ENCODE measurements at places on chromosomes 5 and 9.
A peak's percentile ranks its signal among the peaks of the same experiment; 100 is the strongest.

DNA sequence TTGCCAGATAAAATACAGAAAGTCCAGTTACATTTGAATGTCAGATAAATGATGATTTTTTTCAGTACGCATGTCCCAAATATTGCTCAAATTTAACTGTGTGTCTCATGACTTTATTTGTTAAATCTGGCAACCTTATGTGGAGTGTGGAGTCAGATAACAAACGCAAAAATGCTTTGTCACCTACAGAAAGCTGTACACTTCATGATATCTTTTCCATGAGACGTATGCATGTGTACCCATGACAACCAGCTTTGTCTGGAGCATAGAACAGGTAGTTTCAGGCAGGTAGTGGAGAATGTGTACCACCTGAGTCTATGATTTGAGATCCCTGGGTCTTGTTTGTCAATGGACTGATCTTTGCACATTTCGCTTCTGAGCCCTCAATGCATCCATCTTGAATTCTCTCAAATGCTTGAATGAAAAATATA is 105.5 kb upstream of the CPEB4 start:
- no peak for DNase-seq

GRCh38 chr9:93194221-93194625 is 10.3 kb downstream of the WNK2 start:
- DNase-seq: no peak

- no peak for DNase-seq
Observed at GRCh38 chr9:92954886-92955285, 7.6 kb downstream of the FGD3 start.

GRCh38 chr5:43005031-43005430 is 35.1 kb downstream of the ANXA2R start:
- DNase-seq: no peak

DNA sequence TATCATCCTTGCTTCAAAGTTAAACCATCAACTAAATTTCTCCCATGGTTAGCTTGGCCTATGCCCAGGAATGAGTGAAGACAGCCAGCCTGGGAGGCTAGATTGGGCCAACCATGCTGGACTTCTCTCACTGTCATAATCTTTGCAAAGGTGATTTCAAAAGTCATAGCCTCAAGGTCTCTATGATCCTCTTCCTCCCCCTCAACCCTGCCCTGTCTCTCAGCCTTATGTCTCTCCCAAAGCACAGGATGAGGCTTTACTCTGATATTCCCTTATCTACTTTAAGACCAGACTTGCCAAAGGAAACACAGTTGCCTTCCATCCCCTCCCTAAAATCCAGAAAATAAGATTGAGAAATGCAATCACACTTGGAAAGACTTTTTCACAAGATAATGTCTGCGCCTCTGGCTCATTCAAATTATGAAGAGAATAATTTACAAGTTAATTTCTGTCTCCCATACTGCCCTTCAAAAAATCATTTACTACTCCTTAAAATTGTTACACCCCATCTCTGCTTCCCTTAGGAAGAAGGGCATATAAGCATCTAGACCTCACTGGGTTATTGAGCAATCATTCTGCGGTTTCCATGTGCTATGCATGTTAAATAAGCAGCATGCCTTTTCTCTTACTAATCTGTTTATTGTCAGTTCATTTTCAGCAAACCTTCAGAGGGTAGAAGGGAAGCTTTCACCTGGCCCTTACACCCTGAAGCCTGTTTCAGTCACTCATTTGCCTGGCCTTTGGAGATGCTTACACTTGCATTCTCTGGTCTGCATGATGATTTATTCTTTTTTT is 113.8 kb upstream of the ANKRD55 start:
- DNase-seq: no peak

DNA sequence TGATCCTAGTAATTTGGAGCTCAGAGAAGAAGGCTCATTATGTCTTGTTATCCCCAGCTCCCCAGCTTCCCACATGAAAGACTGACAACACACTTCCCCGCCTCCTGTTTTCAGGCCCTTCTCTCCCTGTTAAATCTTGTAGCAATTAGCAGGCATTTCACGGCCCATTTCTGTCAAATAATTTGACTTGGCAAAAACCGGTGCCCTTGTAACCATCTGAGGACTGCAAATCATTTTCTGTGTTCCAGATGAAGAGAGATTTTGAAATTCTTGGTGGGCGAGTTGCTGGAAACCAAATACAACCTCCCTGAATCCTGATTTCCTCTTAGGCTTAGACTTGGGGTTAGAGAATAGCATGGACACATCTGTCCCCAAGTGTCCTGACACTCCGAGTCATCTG is 109.7 kb downstream of the MSX2 start:
- DNase-seq: no peak

- DNase-seq: no peak
Observed at GRCh38 chr9:118017607-118018122, 313.5 kb downstream of the TLR4 start.

- no peak for DNase-seq
Observed at GRCh38 chr5:73668486-73669111, 42.6 kb downstream of the ARHGEF28 start.

GRCh38 chr9:16501726-16502125 is 368.7 kb downstream of the BNC2 start:
- DNase-seq: no peak

- DNase-seq: peak; percentile 7
Observed at GRCh38 chr5:57117596-57117995, 56.3 kb upstream of the GPBP1 start.

GRCh38 chr5:58458743-58459145 is 1.1 kb downstream of the PLK2 start:
- no peak for DNase-seq

- DNase-seq: no peak
Observed at GRCh38 chr5:115770466-115770865, 46.0 kb downstream of the CDO1 start.

DNA sequence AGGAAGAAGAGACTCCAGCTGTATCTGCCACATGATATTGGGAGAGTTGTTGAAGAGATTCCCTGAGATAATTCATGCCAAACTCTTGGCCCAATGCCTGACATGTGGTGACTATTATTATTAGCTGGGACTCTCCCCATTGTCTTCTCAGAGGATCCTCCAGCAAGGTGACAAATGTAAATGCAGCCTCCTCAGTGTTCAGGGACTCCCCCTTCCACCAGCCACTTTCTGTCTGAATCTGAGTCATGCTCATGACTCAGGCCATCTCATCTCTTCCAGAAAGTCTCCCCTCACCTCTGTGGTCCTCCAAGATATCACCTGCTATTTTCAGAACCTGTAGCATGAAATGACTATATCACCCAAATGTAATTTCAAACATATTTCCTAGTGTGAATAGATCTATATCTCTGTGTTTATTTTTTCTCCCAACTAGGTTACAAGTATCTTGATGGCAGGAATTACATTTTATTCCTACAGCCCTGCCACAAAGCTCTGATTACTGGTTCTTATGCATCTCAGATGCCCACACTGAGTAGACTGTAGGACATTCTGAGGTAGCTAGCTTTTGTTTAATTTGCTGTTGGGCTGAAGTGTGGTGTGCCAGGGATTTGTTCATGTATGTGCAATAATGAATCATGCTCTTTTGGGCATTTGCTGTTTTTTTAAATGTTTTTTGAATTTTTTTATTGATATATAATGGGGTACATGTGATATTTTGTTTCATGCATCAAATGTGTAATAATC is 126.6 kb upstream of the IL12B start:
- peak; percentile 43 for DNase-seq

GRCh38 chr9:126147186-126147935 is 179.3 kb upstream of the MVB12B start:
- no peak for DNase-seq

DNA sequence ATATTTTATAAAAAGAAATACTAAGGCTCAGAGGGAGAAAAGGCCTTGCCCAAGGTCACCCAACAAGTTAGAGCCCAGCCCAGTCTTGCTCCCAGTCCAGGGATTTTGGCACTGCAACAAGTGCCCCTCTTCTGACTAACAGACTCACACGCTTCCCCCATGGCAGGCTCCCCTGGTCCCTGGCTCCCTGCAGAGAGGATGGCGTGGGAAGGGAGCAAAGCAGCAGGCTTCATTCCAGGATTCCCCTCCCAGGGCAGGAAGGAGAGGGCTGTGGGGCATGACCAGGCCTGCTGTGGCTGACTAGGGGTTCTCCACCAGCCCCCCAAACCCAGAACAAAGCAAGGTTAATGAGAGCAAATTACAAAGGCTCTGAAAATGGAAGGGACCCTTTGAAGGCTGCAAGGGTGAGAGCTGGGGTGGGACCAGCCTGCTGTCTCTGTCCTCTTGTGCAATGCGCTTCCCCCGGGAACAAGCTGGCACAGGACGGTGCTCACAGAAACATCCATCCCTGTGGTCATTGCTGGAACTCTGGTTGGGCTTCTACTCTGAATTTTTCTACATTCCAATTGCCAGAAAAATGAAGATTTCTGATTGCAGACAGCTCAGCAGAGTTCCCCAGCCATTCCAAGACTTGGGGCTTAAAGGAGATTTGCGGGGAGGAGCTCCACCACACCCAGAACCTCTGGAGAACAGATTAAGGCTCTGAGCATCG is 37.1 kb upstream of the FAT2 start:
- DNase-seq: no peak

DNA sequence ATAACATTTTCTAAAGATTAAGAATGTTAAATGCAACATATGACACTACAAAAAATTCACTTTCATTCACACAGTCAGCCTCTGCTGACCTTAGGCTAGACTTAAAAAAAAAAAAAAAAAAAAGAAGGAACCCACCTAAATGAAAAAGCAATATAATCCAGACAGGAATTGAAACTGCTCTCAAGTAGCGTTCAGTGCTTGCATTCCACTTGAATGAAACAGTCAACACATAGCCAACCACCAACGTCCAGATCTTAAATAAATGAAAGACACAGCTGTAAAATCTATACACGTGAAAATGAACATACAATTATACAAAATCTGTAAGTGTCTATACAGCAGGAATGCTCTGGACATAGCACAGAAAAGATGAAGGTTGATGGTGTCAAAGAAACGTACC is 11.4 kb downstream of the TMEM245 start:
- DNase-seq: no peak

GRCh38 chr9:104903609-104904008 is 24.3 kb downstream of the ABCA1 start:
- DNase-seq: no peak

DNA sequence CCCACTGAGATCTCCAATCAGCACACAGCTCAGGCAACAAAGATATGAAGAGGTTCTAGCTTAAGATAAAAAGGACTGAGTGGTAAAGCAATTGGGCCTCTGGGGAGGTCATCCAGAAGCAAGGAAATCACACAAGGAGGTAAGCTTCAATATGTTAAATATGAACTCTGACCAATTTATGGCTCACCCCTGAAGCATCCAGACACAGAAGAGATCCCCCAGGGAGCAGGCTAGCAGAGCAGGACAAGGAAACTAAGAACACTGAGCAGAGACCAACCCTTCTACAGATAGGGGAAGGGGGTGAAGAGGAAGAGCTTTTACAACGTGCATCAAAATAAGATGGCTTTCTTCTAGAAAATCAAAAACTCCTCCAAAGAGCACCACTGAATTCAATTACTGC is 616.2 kb downstream of the DNAH5 start:
- DNase-seq: no peak

- no peak for DNase-seq
Observed at GRCh38 chr5:16315501-16315900, 135.9 kb upstream of the MARCHF11 start.

GRCh38 chr5:163877865-163878264 is 372.4 kb downstream of the MAT2B start:
- no peak for DNase-seq

DNA sequence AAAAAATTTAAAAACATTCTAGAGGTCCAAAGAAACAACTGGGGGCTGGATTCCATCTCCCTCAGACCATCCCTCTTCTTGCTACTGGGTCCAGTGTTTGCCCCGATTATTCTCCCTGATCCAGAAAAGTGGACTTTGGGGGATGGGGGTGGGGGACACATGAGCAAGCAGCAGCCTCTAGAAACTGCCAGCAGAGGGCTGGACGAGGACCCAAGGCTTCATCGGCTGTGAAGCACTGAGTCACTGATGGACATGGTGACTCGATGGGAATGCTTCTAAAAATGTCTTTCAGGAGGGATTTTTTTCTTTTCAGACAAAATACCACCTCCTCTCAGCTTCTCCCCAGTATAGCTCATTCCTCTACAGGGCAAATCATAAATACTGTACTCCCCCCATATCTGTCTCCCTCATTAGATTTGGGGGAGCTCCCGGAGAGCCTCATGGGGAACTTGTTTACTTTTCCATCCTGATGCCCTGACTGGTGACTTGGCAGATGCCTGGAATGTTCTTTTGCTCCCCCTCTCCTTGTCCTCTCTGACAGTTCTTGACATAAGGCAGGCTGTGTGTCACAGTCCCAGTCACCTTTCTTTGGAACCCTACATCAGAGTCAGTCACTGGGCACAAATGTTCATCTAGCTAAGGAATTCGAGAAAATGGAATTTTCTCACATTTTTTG is 67.2 kb upstream of the STC2 start:
- DNase-seq: no peak

- no peak for DNase-seq
Observed at GRCh38 chr9:109627042-109627441, 128.9 kb upstream of the PTPN3 start.

- no peak for DNase-seq
Observed at GRCh38 chr5:42390115-42390514, 33.1 kb upstream of the GHR start.

DNA sequence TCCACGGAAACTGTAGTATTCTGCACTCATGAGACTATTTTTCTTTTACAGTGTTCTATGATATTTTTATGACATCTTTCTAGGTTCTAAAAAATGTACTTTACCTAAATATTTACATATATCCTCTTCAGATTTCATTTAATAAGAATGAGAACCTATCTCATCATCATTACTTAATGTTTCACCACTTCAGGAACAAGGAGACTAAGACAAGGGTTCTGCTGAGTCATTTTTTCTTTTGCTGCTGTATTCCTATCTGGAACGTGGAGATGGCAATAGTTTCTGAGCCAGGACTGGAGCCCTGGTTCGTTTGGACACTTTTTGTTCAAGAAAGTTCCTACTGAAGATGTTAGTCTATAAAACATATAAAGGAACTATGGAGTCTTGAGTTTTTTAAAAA is 258.2 kb upstream of the MAP3K1 start:
- no peak for DNase-seq

- no peak for DNase-seq
Observed at GRCh38 chr9:122819791-122820489, 8.4 kb downstream of the PDCL start.

All from stimulated activated CD4-positive, alpha-beta T cell treated with anti-CD3 and anti-CD28 coated beads, Interleukin-4, amount 100 ng/mL, for 1 hour (primary cell).